ENCODE measurements at places on chromosomes 13 and 19. TPM values are rescaled to one million over a fixed set of nuclear protein-coding genes. Genes with fewer than 3 reads are reported as not detected.

DNA sequence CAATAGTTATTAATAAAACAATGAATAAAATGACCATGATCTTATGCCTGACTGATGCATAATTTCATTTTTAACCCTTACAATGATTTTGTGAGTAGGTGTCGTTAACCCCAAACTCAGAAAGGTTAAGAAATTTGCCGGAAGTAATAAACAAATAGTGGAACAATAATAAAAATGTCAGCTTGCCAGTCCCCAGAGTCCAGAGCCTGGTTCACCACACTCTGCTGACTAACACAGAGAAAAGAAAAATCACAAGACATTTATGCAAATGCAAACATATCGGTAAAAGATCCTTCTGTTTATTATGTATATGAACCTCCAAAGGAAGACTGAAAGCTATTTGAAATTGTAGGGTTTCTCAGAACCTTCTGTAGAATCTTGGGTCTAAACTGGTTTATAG, 563.7 kb downstream of the EFNB2 start:
- no peak for DNase-seq

GRCh38 chr13:108733022-108733560, 103.7 kb downstream of the MYO16 start:
- DNase-seq: no peak

Gene OR7A5
- not detected for total RNA-seq

Gene FPR1
- 22.7 TPM for total RNA-seq

DNA sequence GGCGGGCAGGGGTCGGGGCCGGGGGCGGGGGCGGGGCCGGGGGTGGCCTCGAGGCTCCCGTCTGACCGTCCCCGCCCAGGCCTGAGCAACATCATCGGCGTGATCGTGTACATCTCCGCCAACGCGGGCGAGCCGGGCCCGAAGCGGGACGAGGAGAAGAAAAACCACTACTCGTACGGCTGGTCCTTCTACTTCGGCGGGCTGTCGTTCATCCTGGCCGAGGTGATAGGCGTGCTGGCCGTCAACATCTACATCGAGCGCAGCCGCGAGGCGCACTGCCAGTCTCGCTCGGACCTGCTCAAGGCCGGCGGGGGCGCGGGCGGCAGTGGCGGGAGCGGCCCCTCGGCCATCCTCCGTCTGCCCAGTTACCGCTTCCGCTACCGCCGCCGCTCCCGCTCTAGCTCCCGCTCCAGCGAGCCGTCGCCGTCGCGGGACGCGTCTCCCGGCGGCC, 9.4 kb upstream of the CACNG6 start:
- DNase-seq: no peak

Gene C1QTNF9B
- total RNA-seq: 1.5 TPM

DNA sequence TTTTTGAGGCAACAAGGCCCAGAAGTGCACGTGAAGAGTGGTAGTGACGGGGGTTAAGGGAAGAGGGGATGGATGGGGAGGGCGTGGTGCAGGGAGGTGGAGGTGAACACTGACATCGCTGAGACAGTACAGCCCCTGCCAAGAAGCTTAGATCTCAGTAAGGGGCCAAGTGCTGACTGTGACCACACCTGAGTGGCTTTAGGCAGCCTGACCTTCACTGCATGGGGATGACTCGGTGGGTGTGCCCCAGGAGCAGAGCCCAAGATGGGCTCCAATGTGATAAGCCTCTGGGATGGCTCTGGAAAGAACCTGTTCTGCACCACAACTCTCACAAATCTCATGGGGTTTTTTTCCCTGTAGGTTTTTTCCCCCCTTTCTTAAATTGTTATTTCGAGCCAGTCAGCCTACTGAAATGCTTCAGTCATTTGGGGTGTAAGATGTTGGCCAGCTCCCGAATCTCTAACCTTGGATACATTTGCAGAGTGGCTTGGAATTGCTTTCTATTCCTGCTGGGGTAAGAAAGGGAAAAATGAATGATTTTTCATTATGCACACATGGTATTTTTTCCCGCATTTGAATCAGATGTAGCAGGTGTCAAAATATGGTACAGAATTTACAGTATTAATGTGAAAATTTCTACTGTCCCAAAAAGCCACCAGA, 165.0 kb downstream of the TM9SF2 start:
- no peak for DNase-seq

DNA sequence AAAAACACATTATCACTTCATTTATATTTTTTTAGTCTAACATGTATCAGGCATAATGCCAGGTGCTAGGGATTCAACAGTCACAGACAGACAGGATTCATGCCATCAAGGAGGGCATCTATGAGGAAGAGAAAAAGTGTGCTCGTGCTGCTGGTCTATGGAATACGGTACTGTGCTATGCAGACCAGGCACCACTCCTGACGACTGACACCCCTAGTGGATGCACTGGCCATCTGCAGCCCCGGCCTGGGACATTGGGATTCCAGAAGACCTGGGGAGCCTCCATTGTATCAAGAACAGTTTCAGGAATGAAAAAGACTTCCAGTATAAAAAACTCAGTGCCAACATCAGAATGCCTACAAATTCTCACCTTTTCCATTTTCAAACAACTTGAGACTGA, 94.0 kb downstream of the KLF12 start:
- no peak for DNase-seq

DNA sequence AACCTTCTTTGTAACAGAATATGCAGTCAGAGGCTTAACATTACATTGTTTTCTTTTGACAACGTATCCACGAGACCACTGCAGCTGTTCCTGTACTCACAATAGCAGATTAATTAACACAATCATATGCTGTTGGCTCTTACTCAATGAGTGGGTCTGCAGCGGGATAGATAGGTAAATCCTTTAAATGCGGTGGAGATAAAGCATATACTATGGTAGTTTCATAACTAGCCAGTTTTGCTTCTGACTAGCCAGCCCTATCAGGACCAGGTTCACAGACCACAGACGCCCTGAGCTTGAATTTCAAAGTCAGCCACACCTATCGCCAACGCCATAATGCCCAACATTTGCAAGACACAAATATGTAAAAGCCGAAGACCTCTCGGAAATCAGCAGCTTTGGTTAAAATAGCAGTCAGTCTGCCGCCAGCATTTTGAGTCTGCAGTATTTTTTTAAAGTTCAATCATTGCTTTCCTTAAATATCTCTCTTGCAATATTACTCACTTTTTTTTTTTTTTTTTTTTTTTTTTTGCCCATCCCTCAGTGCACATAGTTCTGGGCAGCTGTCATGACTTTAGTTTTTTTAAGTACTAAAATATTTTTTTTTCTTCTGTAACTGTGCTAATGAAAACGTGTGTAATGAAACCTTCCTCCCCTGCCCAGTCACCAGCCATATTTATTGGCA, 120.5 kb downstream of the ZNF536 start:
- no peak for DNase-seq

DNA sequence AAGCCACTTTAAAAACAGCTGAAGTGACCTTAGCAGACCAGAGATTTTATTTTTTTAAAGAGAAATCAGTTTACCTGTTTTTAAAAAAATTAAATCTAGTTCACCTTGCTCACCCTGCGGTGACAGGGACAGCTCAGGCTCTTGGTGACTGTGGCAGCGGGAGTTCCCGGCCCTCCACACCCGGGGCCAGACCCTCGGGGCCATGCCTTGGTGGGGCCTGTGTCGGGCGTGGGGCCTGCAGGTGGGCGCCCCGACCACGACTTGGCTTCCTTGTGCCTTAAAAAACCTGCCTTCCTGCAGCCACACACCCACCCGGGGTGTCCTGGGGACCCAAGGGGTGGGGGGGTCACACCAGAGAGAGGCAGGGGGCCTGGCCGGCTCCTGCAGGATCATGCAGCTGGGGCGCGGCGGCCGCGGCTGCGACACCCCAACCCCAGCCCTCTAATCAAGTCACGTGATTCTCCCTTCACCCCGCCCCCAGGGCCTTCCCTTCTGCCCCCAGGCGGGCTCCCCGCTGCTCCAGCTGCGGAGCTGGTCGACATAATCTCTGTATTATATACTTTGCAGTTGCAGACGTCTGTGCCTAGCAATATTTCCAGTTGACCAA, 10.8 kb downstream of the PLPPR3 start:
- DNase-seq: no peak

Gene S1PR4
- 0.48 TPM for total RNA-seq
